Hepatocyte (in vitro differentiated cells): ENCODE measurements at places on chromosomes 2 and 18. TPM values are rescaled to one million over a fixed set of nuclear protein-coding genes. Genes with fewer than 3 reads are reported as not detected.

DNA sequence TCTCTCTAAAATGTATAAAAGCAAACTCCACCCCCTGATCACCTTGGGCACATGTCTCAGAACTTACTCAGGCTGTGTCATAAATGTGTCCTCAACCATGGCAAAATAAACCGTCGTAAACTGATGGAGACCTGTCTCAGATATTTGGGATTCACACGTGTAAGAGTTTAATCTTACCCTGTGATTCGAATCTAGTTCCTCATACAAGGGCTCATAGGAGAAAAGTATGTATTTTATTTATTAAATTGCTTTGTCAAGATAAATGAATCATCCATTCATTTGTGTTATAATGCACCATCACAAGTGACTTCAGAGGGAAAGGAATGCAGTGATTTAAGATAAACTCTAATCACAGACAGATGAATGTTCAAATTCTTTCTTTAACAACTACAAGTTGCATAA, 712.5 kb upstream of the LRATD1 start:
- no peak for DNase-seq
- no peak overlapping the region for H3K4me3 ChIP-seq
- no peaks in the 10 kb centered on the region for H3K36me3 ChIP-seq
- no peak overlapping the region for H3K27ac ChIP-seq

DNA sequence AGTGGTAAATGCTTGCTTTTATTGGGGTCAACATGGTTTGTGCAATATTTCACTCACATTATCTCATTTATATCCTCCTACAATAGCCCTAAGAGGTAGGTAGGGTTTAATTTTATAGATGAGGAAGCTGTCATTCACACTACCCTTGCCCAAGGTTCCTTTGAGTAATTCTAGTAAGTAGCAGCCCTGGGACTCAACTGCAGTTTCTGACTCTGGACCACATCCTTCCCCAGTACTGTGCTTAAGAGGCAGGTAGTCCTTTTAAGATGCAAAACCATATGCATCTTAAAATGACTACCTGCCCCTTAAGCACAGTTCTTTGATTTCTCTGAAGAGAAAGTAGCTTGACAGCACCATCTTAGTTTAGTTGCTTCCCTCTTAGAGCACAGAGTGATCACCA, 15.7 kb upstream of the NT5C1B start:
- no peaks in the 10 kb centered on the region for H3K36me3 ChIP-seq
- H3K27ac ChIP-seq, result no peak overlapping the region
- no peak overlapping the region for H3K4me3 ChIP-seq
- no peak for DNase-seq

GRCh38 chr2:184004289-184004947, 593.9 kb upstream of the ZNF804A start:
- no peak overlapping the region for H3K4me3 ChIP-seq
- no peaks in the 10 kb centered on the region for H3K27me3 ChIP-seq
- no peaks in the 10 kb centered on the region for H3K36me3 ChIP-seq
- H3K27ac ChIP-seq, result no peak overlapping the region

DNA sequence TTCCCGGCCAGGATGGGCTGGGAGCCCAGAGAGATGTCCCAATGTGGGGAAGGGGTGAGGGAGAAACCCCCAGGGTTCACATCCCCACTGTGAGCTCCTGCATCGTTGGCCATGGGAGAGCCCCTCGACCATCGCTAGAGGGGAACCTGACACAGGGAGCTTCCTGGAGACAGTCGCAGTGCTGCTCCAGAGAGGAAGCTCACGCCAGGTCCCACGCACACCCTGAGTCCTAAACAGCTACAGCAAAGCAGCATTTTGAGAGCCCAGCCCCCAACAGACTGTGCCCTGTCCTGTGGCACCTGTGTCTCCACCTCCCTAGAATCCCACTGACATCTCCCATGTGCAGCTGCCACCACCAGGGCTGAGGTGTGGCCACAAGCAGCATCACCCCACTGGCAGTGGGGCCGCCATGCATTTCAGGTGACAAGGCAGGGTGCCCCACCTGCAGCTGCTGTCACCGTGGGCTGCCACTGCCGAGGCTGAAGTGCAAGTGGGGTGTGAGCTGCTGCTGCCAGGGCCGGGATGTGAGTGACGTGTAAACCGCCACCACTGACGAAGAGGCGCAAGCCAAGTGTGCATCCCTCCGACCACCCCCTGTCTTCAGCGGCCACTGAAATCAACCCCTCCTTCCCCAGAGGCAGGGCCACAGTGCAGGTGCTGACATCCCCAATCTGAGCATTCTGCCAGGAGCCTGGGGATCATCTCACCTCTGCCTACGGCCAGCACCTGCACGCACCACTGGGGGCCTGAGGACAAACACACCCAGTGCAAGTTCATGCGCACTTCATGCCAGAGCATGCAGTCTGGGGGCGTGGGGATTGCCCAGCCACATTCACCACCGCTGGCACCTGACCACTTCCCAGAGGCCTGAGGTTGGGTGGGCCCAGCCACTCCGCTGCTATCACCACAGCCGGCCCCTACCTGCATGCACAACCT, 467.7 kb upstream of the SALL3 start:
- H3K36me3 ChIP-seq, result no peaks in the 10 kb centered on the region
- DNase-seq, result no peak
- H3K4me1 ChIP-seq, result no peaks in the 10 kb centered on the region
- H3K4me3 ChIP-seq, result no peak overlapping the region
- no peaks in the 10 kb centered on the region for H3K27me3 ChIP-seq
- no peak overlapping the region for H3K27ac ChIP-seq

GRCh38 chr2:125564471-125564870, 1091.5 kb upstream of the GYPC start:
- no peak overlapping the region for H3K27ac ChIP-seq
- no peaks in the 10 kb centered on the region for H3K4me1 ChIP-seq
- H3K27me3 ChIP-seq, result no peaks in the 10 kb centered on the region
- DNase-seq, result no peak
- no peaks in the 10 kb centered on the region for H3K36me3 ChIP-seq
- H3K4me3 ChIP-seq, result no peak overlapping the region

The PIEZO2 gene
- 70.8 and 77.5 TPM in 2 replicates for total RNA-seq

The HAAO gene
- total RNA-seq, result 18.1 and 22.0 TPM in 2 replicates
